ENCODE measurements at places on chromosomes 1 and 21.

DNA sequence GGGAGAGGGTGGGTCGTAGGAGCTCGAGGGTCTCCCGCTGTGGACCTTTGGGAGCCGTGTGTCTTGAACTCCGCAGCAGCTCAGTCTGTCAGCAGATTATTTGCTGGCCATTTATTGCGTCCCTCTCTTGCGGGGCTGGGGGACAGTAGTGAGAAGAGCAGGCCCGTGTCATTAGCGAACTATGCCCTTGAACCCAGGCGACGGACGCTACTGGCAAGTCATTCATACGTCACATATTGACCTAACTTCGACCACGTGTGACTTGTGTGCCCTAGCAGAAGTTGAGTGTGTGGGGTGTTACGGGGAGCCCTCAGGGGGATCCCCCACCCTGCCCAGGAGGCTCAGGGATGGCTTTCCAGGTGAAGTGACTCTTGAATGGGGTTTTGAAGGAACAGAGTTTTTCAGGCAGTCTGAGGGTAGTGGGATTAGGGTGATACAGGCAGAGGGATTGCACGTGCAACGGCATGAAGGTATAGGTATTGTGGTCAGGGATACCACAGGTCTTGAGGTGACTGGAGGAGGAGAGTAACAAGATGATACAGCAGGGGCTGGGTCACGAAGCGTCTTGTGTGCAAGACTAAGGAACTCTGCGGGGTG, 13.0 kb downstream of the RCC1 start:
- DNase-seq = peak; percentile 52

GRCh38 chr1:183913567-183913993, 108.7 kb downstream of the RGL1 start:
- no peak for DNase-seq

DNA sequence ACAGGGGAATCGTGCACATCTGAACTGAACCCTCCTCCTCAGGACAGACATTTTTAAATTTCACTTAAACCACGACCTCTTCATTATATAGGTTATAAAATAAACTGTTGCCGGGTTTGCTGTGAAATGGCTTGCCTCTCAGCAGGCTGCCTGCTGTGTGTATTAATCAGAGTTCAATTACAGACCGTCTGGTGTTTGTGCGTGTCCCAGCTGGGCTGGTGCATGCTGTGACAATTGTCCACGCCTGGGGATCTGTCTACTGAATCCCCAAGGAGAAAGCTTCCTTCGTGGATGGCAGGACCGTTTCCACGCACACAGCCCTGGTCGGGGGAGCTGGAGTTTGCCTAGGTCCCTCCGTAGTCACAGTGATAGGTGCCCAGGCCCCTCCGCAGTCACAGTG, 13.4 kb upstream of the AGPAT3 start:
- DNase-seq = no peak

- no peak for DNase-seq
These were observed 34.5 kb upstream of the CSF3R start for GRCh38 chr1:36517011-36517771.

- DNase-seq = no peak
These were observed 26.9 kb downstream of the CD84 start for GRCh38 chr1:160552425-160552824.

- no peak for DNase-seq
These were observed 191.2 kb upstream of the GREM2 start for GRCh38 chr1:240803151-240803550.

DNA sequence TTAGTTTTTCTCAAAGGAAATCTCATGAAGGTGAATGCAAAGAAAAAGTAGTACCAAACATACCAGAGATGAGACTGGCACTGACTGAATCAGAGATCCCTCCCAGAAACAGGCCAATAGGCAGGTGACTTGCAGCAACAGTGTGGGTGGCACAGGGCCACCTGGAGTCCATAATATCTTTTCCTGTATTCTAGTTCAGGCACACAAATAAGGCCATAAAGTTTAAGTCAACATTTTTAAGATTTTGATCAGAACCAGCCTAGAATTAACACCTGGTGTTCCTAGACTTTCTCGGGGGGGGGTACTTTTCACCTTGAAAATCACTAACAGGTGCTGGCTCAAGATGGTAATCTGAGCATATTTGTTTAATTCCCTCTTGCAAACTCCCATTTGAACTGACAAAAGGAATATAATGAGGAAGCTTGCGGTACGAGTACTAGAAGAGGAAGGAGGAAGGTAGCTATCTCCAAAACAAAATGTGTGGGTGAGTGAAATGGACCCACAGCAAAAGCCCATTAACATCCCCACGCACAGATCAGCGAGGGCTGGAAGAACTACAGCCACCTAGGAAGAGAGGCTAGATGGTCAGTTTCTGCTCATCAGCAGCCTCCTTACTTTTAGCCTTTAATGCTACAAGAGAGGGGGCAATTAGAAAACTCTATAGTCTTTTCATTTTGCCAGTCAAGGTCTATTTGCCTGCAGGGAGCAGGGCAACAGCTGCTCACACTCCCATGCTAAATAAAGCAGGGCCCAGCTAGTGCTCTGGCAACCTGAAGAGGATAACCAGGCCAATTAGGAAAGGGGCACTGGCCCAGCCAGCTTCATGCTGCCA, 18.9 kb downstream of the SDE2 start:
- no peak for DNase-seq

- DNase-seq = no peak
These were observed 50.7 kb upstream of the ACOT11 start for GRCh38 chr1:54497338-54497737.

- DNase-seq = peak; percentile 54
These were observed 11.0 kb upstream of the SERBP1 start for GRCh38 chr1:67441183-67441582.

- no peak for DNase-seq
These were observed 1134.7 kb upstream of the ADGRL2 start for GRCh38 chr1:80666073-80666472.

DNA sequence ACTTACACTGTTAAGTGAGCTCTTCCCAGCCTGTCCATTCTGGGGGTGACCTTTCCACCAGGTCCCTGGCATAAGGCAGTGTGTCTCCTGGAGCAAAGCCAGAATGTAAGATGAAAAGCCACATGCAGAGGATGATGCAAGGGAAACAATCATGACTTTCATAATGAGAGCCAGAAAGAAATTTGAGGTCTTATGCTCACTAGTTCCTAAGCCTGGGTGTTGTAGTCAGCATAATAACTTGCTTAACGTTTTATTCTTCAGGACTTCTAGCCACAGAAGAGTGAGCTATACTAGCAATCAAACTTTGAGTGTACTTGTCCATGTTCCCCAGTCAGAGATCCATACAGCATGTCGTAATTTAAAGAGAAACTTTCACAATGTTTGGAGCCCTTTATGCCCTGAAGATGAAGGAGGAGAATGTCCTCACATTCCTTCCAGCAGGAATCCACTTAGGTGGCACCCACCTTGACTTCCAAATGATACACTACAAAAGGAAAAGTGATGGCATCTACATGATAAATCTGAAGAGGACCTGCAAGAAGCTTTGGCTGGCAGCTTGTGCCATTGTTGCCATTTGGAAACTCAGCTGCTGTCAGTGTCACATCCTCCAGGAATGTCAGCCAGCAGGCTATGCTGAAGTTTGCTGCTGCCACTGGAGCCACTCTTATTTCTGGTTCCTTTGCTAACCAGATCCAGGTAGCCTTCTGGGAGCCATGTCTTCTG, 60.5 kb upstream of the FOXD3 start:
- DNase-seq = no peak

- DNase-seq = no peak
These were observed 150.8 kb downstream of the PEX14 start for GRCh38 chr1:10625554-10625953.

GRCh38 chr1:84862810-84863251, 30.2 kb downstream of the LPAR3 start:
- DNase-seq = no peak

GRCh38 chr1:53420341-53420740, 38.9 kb upstream of the DMRTB1 start:
- no peak for DNase-seq

- DNase-seq = no peak
These were observed 47.3 kb downstream of the LYPLAL1 start for GRCh38 chr1:219220945-219221344.

GRCh38 chr1:37233606-37234005, 199.3 kb upstream of the GRIK3 start:
- DNase-seq = no peak

- DNase-seq = no peak
These were observed 35.2 kb upstream of the PIGV start for GRCh38 chr1:26752519-26752918.

DNA sequence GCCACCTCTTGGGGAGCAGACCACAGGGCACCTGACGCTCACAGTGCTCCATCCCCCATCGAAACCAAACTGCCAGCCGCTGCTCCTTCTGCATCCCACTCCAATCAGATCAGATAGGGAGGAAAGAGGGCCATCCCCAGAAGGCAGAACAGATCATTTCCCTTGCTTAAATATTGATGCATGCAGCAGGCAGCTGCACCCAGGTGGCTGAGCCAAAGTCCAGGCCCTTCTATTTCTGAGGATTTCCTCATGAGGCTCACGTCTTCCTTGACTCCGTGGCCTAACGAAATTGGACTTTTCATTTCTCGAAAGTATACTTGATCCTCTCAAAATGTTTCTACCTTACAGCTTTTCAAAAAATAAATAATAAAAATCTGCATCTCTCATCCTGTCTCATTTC, 239.2 kb downstream of the ATG4C start:
- DNase-seq = no peak

DNA sequence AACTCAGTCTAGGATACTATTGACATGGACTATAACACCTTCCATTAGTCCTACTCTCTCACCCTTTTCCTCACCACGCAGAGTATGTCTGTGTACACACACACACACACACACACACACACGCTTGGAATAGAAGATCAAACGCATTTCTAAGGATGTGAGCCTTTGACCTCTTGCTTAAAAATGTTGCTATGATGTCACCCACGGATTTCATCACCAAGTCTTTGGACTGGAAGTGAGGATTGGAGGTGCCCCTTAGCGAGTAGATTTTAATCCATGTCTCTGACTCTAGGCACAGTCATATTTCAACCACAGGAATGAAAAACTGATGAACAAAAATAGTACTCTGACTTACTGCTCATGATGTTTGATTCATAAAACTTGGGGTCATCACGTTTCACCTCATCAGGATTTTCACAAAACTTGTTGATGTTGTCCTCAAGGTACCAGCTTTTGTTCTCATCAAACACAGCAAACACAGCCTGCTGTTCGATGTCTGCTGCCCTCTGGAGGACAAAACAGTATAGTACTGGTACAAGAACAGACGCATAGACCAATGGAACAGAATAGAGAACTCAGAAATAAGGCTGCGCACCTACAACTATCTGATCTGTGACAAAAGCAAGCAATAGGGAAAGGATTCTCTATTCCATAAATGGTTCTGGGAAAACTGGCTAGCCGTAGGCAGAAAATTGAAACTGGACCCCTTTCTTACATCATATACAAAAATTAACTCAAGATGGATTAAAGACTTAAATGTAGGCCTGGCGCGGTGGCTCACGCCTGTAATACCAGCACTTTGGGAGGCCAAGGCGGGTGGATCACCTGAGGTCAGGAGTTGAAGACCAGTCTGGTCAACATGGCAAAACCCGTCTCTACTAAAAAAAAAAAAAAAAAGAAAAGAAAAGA, 39.9 kb downstream of the F5 start:
- peak; percentile 56 for DNase-seq

DNA sequence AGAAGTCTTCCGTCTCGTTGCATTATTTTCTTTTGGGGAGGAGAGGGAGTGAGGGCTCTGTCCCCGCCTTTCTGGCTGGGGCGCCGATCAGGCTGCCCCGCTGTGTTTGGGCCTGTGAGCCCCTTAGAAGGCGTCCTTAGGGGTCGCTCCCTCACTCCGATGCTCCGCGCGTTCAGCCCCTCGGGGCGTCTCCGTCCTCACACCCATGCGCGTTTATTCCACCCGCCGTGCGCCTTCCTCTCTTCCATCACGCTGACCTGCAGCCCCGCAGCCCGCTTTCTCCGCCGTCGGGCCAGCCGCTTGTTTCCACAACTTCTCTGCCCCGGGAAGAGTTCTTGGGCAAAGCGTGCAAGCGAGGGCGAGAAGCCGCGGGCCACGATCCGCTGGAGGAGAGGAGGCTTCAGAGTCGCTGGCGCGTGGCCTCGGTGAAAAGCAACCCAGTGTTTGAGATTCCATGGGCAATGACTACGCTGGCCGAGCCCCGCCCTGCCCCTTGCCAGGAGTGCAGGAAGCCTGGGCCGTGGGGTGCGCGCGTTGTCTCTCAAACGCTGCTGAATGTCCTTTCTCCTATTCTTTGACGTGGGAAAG, 27.7 kb downstream of the TRIM11 start:
- DNase-seq = no peak

GRCh38 chr1:194298007-194298598, 1111.7 kb upstream of the B3GALT2 start:
- no peak for DNase-seq

DNA sequence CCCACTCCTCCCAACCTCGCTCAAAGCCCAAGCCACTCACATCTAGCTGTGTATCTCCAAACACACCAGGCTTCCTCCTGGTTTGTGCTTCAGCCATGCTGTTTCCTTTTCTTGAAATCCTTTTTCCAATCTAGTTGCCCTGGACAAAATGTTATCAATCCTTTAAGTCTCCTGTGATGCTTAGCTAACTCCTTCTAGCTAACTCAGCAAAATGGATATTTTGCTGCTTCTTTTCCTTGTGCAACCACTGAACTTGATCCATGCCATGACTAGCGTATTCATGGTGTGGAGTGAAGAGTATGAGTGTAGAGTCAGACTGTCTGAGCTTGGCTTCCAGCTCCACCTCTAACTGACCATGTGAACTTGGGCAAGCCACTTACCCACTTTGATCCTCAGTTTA, 33.9 kb upstream of the FAM78B start:
- no peak for DNase-seq

Measured in hematopoietic multipotent progenitor cell treated with erythropoietin and hydrocortisone succinate and interleukin-3 and kit ligand, for 15 days (in vitro differentiated cells).